ENCODE measurements at places on chromosomes 1 and 21.
A peak's percentile ranks its signal among the peaks of the same experiment; 100 is the strongest.

- DNase-seq = no peak
These were observed 250.3 kb downstream of the SDCCAG8 start for GRCh38 chr1:243505986-243506689.

DNA sequence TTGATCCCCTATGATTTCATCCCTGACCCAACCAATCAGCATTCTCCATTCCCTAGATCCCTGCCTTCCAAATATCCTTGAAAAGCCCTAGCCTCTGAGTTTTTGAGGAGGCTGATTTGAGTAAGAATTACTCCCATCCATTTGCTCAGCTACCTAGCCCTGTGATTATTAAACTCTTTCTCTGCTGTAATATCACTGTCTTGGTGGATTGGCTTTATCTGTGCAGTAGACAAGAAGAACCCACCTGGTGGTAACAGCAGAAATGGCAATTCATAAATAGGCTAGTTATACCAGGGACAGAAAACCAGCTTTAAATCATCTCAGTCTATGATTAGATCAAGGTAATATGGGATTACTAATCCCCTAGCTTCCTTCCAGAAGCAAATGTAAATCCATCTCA lies 13.0 kb downstream of the IL20 start:
- no peak for DNase-seq

- no peak for DNase-seq
These were observed 1.4 kb downstream of the PRAMEF18 start for GRCh38 chr1:13224480-13225060.

DNA sequence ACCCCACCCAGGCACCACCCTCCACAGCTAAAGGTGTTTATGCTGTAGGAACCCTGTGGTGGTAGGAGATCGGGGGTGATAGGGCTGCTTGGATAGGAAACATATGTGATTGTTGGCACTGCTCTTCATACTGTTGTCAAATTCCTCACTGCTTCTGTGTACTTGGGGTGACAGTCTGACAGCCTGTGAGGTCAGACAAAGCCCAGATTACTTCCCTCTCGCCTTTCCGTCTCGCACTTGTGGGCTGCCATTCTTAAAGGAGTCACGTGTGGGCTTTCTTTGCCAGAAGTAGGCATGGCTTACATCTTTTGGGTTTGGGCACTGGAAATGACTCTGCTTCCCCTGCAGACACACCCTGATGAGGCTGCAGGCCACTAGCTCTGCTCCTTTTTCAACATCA lies 363.8 kb downstream of the DISC1 start:
- DNase-seq = no peak

DNA sequence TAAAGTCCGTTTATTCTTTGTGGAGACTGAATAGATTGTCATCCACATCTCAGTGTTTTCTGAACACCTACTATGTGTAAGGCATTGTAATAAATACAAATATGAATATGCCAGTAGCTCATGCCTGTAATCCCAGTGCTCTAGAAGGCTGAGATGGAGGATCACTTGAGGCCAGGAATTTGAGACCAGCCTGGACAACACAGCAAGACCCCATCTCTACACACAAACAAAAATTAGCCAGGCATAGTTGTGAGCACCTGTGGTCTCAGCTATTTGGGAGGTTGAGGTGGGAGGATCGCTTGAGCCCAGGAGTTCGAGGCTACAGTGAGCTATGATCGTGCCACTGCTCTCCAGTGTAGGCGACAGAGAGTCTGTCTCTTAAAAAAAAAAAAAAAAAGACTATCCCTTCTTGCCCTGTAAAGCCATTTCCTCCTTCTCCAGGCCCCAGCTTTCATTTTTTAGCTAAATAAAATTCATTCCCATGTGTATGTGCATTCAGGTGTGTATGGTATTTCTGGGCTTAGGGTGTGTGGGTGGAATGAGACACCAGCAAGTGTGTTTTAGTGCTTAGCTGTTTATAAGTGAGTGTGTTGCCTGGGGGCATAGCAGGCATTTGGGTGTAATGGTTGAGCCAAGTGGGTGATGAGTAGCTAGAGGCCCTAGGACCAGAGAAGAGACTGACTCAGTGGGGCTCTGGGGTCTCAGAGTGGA lies 7.8 kb downstream of the CELSR2 start:
- DNase-seq = peak; percentile 68

DNA sequence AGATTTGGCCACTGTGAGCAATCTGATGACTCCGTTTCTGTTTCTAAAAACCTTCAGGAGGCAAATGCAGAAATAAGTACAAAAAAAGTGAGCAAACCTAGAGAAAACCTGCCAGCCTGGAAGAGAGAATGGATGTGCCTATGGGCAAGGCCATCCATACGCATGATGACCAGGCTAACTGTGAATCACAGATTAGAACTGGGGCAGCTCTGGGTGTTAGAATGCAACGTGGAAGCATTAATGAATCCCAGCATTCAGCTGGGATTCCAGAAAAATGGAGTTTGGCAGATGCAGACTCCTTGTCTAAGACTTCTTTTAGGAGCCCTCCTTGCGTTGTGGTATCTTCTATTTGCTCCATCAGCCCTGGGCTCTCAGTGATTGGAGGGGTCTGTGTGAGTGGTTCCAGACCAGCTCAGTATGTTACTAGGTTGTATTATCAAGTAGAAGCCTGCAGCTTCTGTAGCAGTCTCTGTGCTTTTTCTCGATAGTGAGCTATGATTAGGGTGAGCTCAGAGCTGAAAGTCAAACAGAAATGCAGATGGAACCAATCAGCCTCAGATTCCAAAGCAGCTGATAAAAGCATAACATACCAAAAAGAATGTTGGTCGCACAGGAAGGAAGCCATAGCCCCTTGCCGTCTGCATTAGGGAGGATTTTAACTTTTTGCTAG lies 154.0 kb downstream of the PSMG1 start:
- DNase-seq = peak; percentile 62

GRCh38 chr1:56330391-56331026 lies 248.9 kb downstream of the PLPP3 start:
- DNase-seq = peak; percentile 13

GRCh38 chr1:18145851-18146618 lies 38.4 kb downstream of the IGSF21 start:
- DNase-seq = no peak

DNA sequence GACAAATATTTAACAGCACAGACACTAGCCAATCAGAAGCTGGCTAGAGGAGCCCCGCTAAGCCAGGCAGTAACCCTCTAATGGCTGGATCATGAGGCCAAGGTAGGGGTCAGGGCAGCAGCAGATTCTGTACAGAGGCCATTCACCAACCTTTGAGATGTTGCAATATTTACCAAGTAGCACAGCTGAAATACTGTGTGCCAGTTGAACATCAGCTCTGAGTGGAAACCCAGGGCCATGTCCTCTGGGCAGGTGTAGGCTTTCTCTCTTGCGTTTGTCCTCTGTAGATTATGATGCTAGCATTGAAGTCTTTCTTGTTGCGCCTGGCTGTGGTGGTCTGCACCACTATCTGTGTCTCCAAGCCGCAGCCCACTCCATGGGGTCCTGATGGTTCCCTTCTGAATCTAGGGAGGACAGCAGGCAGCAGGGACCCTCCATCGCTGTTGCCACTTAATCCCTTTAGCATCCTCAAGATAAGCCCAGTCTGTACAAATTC lies 2.5 kb upstream of the COG2 start:
- DNase-seq = no peak

DNA sequence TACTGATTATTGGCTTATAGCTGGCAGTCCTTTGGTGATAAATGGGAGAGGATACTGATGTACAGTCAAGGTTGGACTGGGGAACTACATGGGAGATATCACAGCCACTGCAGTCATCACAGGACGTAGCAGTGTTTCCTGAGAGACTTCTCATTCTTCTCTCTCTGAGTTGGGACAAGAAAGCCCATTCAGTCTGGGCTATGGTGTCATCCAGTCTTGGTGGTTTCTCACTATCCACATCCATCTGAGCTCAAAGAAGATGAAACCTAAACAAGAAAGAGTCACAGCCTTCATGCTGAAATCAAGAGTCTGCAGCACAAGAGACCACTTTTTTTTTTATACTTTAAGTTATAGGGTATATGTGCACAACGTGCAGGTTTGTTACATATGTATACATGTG lies 12.8 kb upstream of the CD53 start:
- DNase-seq = no peak

- no peak for DNase-seq
These were observed 925 bp downstream of the PDE9A start for GRCh38 chr21:42654179-42654912.

DNA sequence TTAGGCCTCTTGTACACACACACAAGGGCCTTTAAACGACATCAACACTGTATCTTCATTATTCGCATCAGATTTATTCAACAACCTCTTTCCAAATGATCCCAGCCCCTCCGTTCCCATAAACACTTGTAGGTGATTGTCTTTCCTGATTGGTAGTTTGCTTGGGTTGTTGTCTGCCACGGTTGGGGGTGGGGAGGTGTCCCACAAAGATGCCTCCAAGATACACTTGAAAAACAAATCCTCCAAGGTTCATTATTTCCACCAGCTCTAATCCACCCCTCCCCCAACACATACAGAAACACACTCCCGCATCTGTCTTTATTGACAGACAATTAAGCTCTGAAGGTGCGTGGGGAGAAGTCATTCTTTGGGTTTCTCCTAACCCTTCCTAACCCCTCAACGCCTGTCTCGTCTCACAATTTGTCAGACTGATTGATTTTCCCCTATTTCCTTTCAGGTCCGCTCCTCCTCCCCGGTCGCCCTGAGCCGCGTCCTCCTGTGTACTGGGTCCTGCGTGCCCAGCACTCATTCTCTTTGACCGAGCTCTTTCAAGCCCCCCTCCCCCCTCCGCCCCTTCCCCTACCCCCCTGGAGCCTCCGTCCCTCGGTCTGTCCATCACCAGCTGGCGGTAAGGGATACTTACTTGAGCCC lies 1.4 kb downstream of the WDR26 start:
- no peak for DNase-seq

DNA sequence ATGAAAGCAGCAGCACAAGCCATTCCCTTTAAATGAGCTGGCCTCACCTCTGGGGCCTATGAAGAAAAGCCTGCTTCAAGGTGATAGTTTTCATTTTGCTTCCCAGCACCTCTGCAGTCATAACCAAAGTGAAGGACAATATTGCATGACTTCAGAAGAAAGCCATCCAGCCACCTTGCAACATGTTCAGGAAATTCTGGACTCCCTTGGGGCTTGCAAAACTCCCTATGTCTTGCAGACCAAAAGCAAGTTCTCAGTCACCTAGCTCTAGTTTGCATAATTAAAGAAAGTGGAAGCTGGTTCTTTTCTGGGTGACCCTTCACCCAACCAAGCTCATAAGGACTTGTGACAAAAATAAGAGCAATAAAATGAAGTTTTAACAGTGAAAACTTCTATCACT lies 87.6 kb downstream of the GFI1 start:
- DNase-seq = no peak

DNA sequence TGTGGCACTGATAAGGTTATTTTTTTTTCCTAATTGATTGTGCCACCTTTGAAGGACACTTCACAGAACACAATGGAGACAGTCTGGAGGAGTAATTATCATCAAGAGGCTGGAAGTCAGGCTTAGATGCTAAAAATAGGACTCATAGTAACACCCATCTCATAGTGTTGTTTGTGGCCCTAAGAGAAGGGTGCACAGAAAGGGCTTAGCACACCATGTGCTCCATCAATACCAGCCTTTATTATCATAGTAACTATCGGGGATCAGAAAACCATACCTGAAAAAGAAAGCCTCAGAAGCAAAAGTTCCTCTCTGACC lies 11.9 kb downstream of the NIPAL3 start:
- DNase-seq = no peak

DNA sequence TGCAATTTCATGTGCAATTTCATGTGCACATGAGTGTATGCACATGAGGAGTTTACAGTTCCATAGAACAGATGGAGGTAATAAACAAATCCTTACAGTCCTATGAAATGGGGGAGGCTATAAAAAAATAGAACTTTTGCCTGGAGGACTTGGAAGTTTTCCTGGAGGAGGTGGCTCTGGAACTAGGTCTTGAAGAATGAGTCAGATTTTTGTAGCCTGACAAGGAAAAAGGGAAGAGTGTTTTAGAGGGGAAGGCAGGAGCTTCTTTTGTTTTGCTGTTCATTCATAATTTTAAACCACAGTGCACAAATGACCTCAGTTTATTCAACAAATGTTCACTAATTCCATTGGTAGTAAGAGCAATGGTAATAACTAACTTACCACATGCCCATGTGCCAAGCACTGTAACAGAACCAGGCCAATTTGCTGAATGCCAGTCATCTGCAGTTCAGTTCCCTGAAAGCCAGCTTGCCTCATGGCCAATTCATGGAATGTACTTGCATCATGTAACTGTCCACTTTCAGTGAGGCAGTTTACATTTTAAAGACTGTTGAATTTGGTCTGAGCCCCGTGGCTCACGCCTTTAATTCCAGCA lies 2.7 kb downstream of the DIO1 start:
- peak; percentile 85 for DNase-seq

DNA sequence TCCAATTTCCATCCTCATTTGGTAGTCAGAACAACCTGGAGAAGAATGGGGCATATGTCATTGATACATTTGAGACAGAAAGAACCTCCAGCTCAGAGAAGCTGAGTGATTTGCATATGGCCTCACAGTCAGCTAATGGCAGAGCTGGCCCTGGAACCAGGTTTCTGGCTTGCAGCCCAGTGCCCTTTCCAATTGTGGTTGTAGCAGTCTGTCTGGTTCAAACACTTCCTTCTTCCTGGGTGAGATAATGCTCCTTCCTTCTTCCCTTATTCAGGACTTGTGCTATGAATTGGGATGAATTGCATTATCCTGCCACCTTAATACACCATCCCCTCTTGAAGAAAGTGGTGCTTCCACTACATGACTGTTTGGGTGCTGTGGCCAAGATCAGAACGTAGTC lies 24.2 kb downstream of the SLC5A9 start:
- no peak for DNase-seq

DNA sequence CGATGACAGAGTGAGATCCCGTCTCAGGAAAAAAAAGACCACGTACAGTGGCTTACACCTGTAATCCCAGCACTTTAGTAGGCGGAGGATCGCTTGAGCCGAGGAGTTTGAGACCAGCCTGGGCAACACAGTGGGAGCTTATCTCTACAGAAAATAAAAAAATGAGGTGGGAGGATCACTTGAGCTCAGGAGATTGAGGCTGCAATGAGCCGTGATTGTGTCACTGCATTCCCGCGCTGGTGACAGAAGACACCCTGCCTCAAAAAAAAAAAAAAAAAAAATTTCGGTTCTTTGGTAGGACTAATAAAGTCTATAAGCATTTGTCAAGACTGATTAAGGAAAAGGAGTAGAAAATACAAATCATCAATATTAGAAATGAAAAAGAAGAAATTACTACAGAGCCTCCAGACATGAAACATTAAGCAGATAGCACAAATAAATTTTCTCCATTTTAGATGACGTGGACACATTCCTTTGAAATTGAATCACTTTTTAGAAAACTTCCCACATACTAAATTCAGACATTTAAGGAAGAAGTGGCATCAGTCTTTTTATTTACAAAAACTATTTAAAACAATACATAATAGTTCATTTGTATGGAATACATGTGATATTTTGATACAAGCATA lies 30.4 kb downstream of the MORC3 start:
- DNase-seq = peak; percentile 46
